ENCODE measurements at places on chromosomes 5 and 9.

- DNase-seq = peak; percentile 17
Measured at GRCh38 chr5:17817990-17818389, 183.7 kb downstream of the TAF11L14 start.

- DNase-seq = no peak
Measured at GRCh38 chr5:74152136-74152535, 488.4 kb downstream of the ENC1 start.

DNA sequence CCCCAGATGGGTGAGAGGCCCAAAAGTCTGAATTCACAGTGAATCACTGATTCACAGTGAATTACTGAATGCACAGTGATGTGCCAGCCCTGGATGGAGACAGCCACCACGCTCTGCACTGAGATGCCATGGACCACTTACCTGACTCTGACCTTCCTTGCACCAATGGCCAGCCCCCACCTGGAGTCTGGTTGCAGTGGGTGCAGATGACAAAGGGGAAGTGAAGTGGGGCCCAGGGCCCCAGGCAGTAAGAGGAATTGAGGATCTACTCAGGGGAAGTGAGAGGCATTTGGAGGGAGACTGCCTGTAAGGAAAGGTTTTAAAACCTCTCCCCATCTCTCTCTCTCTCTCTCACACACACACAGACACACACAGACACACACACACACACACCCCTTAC lies 412.1 kb downstream of the CYLC2 start:
- no peak for DNase-seq

- DNase-seq = peak; percentile 27
Measured at GRCh38 chr5:148910686-148911361, 84.4 kb downstream of the ADRB2 start.

- DNase-seq = no peak
Measured at GRCh38 chr9:82196622-82197441, 208.3 kb downstream of the SPATA31D1 start.

DNA sequence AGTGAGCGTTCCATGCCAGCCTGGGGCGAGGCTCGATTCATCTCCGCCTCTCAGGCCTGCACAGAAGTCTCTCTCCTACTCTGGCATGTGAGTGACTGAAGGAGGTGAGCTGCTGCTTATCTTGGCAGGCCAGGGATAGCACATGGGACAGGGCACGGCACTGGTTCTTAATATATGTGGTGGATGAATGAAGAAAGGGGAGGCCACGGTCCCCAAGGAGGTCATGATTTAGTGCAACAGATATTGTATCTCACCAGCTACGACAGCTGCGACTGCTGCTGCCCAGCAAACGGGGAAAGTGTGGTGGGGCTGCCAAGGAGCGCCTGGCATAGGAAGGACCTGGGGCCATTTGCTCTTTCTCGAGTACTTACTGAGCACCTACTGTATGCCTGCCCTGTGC lies 19.3 kb upstream of the MAPK9 start:
- no peak for DNase-seq

- DNase-seq = no peak
Measured at GRCh38 chr5:181204113-181204825, 727 bp downstream of the TRIM7 start.

DNA sequence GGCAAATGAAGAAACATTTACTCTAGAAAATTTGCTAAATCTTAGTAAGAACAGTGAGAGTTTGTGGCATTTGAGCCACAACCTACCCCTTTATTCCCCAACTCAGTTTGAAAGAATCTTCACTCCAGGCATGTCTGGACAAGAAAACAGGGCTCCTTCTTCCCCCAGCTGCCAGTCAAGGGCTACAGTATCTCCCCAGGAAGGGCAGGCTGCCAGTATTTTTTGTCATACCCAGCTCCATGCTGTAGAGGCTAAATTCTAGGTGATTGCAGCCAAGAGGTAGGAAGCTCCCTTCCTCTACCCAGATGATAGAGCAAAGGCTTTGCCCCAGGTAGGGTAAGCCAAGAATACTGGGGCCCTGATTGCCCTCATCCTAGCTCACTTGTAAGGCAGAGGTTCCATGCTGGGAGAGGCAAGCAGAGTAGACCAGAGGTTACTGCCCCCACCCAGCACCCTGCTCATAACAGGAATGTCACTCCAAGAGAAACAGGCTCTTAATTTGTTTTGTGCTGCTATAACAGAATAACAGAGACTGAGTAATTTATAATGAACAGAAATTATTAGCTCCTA lies 20.0 kb upstream of the GRPEL2 start:
- DNase-seq = no peak

DNA sequence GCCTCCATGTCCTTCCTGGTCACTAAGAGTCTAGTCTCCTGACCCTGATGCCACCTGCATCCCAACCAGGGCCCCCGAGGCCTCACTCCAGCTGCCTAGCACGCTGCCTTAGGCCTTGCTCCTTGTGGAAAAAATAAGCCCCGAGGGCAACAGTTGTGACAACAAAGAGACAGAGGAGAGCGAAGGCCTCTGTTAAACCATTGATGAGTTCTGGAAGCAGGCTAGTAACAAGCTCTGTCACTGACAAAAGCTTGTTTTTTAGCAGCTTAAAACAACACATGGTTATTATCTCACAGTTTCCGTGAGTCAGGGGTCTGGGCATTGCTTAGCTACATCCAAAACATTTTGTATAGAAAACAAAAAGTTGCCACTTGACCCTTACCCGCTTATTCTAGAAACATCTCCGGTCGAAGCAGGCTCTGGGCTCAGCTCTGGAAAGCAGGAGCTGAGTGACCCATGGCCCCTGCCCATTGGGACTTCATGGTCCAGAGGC lies 48.2 kb upstream of the TBC1D2 start:
- no peak for DNase-seq

- no peak for DNase-seq
Measured at GRCh38 chr5:76896196-76896595, 46.4 kb downstream of the S100Z start.

- no peak for DNase-seq
Measured at GRCh38 chr9:81373294-81373693, 316.1 kb downstream of the TLE1 start.

Data from amniotic stem cell (primary cell).